ENCODE measurements at places on chromosomes 3 and 15.

- DNase-seq = no peak
Observed at GRCh38 chr15:88938802-88939485, 25.8 kb upstream of the MFGE8 start.

DNA sequence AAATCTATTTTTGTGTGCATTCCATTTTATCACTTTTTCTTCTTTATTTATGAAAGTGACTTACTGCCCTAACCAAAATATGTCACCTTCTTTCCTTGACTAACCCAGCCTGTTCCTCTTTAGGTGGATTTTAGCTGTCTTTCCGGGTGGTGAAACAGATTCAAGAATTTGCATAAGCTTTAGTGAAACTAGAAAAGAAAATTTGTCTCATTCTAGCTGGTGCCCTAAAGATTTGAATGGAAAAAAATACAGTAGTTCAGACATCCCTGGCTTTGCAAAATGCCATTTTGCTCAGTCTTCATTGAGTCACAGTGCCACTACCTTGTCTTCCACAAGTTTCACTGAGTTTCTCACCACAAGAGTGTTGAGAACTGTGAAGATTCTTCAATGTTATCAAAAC lies 28.2 kb upstream of the CCDC50 start:
- no peak for DNase-seq

DNA sequence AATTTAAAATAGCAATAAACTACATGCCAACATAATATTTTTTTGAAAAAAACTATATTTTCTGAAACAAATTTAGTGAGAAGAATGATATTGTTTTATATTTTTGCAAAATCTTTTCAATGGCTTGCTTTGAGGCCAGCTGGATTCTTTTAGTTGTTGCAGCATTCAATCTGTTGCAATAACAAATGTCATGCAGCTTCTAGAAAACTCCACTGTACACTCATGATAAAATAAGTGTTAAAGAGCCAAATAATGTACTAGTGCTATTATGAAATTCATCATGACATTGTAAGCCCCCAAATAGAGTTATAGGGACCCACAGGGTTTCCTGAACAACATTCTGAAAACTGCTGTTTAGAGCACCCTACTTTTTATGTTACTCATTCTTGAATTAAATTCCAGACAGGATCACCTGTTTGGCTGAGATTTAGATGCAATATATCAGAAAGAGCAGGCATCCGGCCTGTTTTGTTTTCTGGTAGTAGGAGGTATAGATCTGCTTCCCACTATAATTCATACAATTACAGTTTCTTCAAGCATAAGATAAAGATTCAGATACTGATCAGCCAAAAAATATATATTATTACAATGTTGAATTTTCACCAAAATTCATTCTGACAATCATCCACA lies 703.0 kb upstream of the ZNF385D start:
- no peak for DNase-seq

GRCh38 chr3:46708401-46709156 lies 7.4 kb downstream of the TMIE start:
- DNase-seq = no peak

GRCh38 chr3:62100282-62100989 lies 272.9 kb downstream of the FEZF2 start:
- no peak for DNase-seq
